NT2/D1 (cell line): ENCODE measurements at places on chromosomes 16 and 17.

DNA sequence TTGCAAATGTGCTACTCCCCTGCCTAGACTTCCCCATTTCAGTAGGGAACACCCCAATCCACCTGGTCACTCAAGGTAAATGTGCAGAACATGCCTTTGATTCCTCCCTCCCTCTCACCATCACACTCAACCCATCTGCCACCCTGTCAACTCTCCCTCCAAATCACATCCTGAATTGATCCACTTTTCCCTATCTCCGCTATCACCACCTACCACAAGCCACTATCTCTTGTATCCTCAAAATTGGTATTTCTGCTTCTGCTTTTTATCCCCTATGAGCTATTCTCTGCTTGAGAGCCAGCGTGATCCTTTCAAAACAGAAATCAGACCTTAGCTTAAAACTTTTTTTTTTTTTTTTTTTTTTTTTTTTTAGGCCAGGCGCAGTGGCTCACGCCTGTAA, 5.4 kb upstream of the NOL11 start:
- no peak for DNase-seq

GRCh38 chr17:17535957-17536356, 39.8 kb upstream of the RASD1 start:
- no peak for DNase-seq

GRCh38 chr16:19212059-19212458, 44.0 kb downstream of the SYT17 start:
- no peak for DNase-seq

GRCh38 chr16:314351-314750, 31.4 kb downstream of the PDIA2 start:
- DNase-seq, result no peak

DNA sequence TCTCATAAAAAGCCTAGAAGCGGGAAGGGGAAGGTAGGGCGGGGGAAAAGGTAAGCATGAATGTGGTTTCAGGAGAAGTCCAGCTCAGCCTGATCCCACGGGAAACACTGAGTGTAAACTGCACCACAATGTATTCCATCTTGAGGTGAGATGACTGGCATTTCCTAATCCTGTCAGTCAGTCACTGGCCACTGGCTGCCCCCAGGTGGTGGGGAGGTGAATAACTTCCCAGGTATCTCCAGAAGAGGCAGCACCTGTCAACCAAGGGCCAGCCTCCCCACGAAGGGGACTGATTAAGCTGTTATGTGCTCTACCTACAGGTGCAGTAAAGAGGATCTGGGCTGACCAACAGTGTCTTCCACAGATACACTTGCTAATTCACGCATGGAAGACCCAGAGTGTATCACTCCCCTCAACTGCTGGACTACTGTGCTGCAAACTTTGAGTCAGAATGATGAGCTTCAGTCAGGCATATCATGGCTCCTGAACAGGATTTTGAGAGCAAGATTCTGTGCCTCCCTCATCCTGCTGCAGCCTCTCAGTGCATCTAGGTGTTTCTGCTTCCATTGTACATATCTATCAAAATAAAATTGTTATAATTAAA, 108.5 kb upstream of the CCL2 start:
- peak; percentile 32 for DNase-seq

DNA sequence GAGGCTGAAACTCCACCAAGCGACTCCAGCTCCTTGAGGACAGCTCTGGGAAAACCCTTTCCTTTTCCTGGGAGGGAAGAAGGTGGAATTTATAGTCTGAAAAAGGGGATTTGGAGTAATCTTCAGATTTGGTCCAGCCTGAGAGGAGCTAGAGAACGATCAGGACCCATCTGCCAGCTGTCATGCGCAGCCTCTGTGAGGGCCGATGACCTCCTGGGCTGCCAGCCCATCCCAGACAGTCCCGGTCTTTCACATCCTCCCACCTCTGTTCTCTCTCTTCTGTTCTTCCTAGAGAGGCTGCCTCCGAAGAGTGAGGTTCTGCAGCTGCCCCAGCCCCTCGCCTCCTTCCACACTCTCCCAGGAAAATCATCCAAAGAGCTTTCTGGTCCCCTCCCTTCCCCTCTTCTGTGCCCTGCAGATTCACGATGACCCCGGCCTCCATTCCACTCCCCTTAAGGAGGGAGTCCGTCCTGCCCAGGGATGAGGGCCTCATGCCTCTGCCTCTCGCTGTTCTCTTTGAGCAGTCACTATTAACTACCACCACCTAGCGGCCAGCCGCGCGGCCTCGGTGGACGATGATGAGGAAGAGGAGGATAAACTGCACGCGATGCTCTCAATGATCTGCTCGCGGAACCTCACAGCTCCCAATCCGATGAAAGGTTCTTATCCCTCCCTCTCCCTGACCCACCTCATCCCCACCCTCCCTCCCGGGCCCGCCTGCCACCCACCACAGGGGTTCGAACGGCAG, 29.6 kb downstream of the SGSM2 start:
- no peak for DNase-seq

DNA sequence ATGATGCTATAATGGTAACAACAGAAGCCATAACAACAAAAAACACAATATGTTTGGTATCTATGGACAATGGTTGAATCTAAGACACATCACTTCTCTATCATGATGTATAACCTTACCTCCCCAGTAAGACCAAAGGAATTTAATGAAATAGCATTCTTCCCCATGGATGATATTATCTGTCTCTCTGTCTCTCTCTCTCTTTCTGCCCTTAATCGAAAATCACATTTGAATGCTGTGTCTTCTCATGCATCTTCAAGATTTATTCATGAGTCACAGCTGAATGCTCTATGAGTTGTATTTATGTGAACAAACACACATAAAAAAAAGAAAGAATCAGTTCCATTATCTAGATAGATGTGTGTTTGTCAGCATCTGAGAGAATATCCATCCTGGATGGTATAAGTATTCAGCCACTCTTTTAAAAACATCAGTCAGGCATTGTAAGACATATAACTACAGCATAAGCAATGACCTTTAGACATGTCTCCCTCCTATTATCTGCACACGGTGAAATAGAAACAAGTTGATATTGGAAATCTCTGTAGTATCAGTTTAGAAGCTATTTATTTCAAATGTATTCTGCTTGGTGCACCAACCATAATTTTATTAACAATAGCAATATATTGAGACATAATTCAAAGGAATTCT, 433.3 kb downstream of the TOX3 start:
- no peak for DNase-seq

- no peak for DNase-seq
Measured at GRCh38 chr16:81451753-81452680, 7.4 kb downstream of the CMIP start.

DNA sequence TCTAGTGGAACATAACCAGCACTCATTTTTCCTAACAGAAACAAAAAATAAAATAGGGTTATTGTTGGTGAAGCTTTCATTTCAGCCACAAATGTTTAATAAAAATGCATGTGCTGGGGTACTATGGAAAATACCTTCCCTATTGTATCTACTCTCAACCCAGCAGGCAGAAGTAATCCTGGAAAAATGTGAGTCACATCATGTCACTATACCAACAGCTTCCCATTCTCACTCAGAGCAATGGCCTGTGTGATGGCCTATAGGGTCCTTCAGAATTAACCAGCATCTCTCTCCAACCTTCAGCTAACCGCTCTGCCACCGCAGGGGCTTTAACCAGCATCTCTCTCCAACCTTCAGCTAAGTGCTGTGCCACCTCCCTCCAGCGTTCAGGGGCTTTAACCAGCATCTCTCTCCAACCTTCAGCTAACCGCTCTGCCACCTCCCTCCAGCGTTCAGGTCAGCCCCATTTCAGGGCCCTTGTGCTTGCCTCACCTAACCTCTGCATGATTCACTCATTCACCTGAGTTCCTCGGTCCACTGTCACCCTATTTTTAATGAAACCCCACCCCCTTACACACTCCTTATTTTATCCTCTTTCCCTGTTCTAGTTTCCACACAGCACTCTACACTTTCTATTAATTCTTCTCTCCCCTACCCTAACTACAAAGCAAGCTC, 34.0 kb downstream of the UBE2G1 start:
- no peak for DNase-seq

DNA sequence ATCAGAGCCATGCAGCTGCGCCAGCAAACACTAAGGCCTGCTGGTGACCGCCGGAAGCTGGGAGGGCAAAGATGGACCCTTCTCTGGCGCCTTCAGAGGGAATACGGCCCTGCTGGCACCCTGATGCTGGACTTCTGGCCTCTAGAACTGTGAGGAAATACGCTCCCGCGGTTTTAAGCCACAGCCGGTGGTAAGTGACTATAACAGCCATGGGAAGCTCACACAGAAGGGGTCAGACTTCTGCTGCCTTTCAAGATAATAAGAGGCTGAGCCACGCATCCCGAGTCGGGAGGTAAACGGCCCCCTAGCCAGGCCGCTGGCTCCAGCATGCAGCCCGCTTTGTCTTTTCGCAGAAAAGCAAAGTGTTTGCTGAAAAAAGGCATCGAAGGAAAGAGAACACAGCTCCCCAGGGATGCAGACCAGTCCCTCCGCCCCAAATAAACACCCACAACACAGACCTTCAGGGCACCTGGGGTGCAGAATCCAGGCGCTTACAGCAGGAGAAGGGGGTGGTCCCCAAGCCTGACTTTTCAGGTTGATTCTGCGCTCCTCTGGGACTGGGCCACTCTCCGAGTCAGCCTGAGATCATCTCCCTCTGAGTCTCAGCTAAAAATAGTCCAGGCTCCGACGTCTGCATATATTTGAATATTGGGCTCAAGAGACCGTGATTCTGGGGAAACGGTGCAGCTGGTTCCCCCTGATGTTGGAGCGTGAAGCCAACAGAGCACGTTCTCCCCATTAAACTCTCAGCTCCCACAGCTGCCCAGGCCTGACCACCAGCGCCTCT, 89.7 kb downstream of the MGAT5B start:
- no peak for DNase-seq

DNA sequence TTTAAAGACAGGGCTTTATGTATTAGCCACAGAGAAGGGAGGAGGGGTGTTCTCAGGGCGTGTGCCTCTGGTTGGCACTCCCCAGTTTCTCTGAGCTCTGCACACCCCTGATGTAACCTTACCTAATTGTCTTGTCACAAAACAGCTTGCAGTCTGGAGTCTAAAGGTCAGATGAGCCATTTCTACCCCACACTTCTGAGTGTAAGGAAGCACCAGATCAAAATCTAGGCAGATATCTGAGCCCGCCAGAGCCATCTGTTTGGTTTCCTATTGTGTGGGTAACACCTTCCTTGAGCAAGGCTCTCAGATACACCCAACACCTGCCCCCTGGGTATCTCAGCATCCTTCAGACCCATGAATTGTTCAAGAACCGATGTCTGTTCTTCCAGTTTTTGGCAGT, 15.5 kb downstream of the CDH1 start:
- no peak for DNase-seq

- DNase-seq, result no peak
Measured at GRCh38 chr16:14063618-14064581, 7.2 kb upstream of the MRTFB start.

GRCh38 chr17:80313160-80313829, 52.6 kb downstream of the RNF213 start:
- DNase-seq, result no peak

DNA sequence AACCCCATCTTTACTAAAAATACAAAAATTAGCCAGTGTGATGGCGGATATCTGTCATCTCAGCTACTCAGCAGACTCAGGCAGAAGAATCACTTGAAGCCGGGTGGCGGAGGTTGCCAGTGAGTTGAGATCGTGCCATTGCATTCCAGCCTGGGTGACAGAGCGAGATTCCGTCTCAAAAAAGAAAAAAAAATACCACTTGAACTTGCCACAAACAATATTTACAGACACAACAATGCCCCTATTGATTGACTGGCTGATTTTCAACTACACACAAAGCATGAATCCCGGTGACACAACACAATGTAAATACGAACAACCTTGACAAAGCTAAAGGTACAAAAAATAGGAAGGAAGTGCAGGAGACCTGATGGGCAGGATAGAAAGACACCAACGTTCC, 49.3 kb downstream of the NXN start:
- DNase-seq, result no peak

- no peak for DNase-seq
Measured at GRCh38 chr16:56264609-56264972, 73.3 kb downstream of the GNAO1 start.

- peak; percentile 33 for DNase-seq
Measured at GRCh38 chr17:50565402-50566350, 5.2 kb downstream of the CACNA1G start.

DNA sequence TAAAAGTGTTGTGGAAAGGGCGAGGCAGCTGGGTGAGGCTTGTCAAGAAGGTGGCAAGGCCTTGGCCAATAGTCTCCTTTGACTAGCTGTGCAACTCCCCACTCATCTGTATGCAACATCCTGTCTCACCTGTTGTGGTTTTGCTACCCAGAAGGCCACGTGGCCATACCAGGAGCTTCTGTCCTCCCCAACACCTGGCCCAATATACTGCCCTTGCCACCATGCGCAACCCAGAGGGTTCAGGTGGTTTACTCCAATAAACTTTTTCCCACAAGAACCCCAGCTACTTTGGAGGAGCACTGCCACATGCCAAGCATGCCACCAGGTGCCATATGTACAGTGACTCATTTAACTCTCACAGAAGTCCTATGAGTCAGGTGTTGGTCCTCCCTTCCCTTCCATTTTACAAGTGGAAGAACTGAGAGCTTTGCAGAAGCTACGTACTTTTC, 10.2 kb downstream of the MYO19 start:
- DNase-seq, result no peak

GRCh38 chr17:55661256-55661758, 61.4 kb downstream of the TMEM100 start:
- no peak for DNase-seq

- DNase-seq, result peak; percentile 69
Measured at GRCh38 chr16:69761983-69762813, at the start of gene WWP2. WWP2 (plus strand) TSS chr16:69762332; CDS start chr16:69787011, 24,679 bp downstream.

DNA sequence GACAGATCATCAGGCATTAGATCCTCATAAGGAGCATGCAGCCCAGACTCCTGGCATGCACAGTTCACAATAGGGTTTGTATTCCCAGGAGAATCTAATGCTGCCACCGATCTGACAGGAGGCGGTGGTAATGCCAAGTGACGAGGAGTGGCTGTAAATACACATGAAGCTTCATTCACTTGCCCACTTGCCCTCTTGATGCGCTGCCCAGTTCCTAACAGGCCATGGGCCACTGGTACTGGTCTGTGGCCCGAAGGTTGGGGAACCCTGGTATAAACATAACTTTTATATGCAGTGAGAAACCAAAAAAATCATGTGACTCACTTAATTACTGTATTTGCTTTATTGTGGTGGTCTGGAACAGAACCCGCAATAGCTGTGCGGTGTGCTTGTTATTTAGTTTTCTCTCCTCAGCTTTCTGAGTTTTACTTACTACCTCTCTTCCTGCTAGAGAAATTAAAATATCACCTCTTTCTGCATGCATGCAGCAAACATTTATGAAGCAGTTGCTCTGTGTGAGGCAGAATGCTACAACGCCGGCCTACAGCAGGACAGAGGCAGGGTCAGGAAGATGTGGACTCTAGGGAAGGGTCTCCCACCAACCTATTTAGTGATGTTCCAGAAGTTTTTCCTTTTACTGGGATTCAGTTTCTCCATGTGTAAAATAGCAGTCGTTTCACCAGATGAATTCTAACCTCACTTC, 151.3 kb downstream of the MAF start:
- no peak for DNase-seq

- no peak for DNase-seq
Measured at GRCh38 chr16:25095636-25096035, 15.9 kb upstream of the LCMT1 start.
